ENCODE measurements at places on chromosomes 4 and X. TPM values are rescaled to one million over a fixed set of nuclear protein-coding genes. Genes with fewer than 3 reads are reported as not detected.
A peak's percentile ranks its signal among the peaks of the same experiment; 100 is the strongest.

GRCh38 chr4:154120006-154120676, 331.3 kb upstream of the SFRP2 start:
- no peak overlapping the region for H3K4me3 ChIP-seq
- DNase-seq: no peak
- H3K27ac ChIP-seq: no peak overlapping the region
- H3K36me3 ChIP-seq: peaks cover 4% of the 10 kb centered on the region
- H3K27me3 ChIP-seq: peaks cover 1% of the 10 kb centered on the region

- H3K4me3 ChIP-seq: no peak overlapping the region
- H3K27me3 ChIP-seq: no peaks in the 10 kb centered on the region
- DNase-seq: no peak
- H3K27ac ChIP-seq: no peak overlapping the region
- peaks cover 8% of the 10 kb centered on the region for H3K4me1 ChIP-seq
- peaks cover 21% of the 10 kb centered on the region for H3K36me3 ChIP-seq
These were observed 55.4 kb downstream of the CLCN3 start for GRCh38 chr4:169675825-169676224.

DNA sequence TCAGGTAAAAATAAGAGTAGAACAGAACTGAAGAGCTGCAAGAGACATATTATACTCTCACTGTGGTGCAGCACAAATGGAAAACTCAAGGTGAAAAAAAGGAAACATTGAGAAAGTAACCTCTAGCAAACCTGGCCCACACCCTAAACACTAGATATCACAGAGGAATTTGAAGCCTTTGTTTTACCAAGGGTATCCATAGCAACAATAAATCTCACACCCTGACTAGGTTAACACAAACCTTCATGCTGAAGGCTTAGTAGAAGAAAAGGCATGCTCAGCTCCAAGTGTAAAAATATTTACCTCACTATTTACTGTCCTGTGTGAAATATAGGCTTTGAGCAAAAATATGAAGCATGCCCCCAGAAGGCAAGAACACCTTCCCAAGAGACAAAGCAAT, 61.9 kb upstream of the TAB3 start:
- H3K4me3 ChIP-seq: no peak overlapping the region
- H3K27me3 ChIP-seq: no peaks in the 10 kb centered on the region
- no peak overlapping the region for H3K27ac ChIP-seq
- H3K4me1 ChIP-seq: no peaks in the 10 kb centered on the region
- DNase-seq: no peak
- no peaks in the 10 kb centered on the region for H3K36me3 ChIP-seq

DNA sequence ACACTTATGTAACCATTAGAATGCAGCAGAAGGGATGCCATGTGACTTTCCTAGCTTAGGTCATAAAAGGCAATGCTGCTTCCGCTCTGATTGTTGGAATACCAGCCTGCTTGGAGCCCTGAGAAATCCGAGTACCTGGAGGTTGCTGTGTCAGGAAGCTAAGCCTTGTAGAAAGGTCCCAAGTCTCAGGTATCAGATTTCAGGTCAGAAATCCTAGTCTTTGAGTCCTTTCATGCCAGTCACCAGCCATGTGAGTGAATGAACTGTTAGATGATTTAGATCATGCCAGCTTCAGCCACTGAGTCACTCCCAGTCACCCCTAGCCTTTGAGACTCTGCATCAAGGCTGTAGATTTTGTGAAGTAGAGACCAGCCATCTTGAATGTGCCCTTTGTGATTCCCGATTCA, 23.5 kb downstream of the RAP1GDS1 start:
- peaks cover 13% of the 10 kb centered on the region for H3K4me1 ChIP-seq
- DNase-seq: no peak
- no peaks in the 10 kb centered on the region for H3K36me3 ChIP-seq
- no peaks in the 10 kb centered on the region for H3K27me3 ChIP-seq
- no peak overlapping the region for H3K4me3 ChIP-seq

- no peaks in the 10 kb centered on the region for H3K4me1 ChIP-seq
- H3K36me3 ChIP-seq: peaks cover 47% of the 10 kb centered on the region
- H3K27ac ChIP-seq: no peak overlapping the region
These were observed 48.8 kb downstream of the FAM13A start for GRCh38 chr4:89008166-89008565.

- no peak overlapping the region for H3K27ac ChIP-seq
- no peaks in the 10 kb centered on the region for H3K36me3 ChIP-seq
- H3K4me3 ChIP-seq: no peak overlapping the region
- no peaks in the 10 kb centered on the region for H3K27me3 ChIP-seq
These were observed 103.9 kb downstream of the ADGRA3 start for GRCh38 chr4:22412013-22412412.

DNA sequence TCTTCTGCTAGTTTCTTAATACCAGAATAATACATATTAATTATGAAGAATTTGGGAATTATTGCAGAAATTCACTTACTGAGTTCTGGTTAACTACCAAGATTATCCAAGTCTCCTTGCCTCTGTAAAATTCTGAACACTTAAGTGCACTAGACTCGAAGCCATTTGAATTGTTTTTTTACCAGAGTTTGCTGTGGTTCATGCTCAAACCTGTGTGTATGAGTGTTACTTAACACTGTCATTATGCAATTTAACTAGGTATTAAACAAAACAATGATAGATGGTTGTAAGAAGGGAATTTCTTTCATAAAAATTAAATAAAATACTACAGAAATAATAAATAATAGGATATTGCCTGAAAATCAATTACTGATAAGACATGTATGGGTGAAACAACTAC, 145.6 kb upstream of the FAT4 start:
- no peaks in the 10 kb centered on the region for H3K36me3 ChIP-seq
- DNase-seq: no peak
- no peaks in the 10 kb centered on the region for H3K27me3 ChIP-seq
- no peaks in the 10 kb centered on the region for H3K4me1 ChIP-seq
- H3K4me3 ChIP-seq: no peak overlapping the region

GRCh38 chrX:37348231-37348970, 763 bp upstream of the PRRG1 start:
- H3K4me1 ChIP-seq: peaks cover 6% of the 10 kb centered on the region
- H3K27me3 ChIP-seq: no peaks in the 10 kb centered on the region
- peak overlapping the region; percentile 89 for H3K27ac ChIP-seq
- H3K36me3 ChIP-seq: no peaks in the 10 kb centered on the region
- no peak for DNase-seq

EXOC1L gene
- not detected for total RNA-seq

- no peak overlapping the region for H3K27ac ChIP-seq
- no peak overlapping the region for H3K4me3 ChIP-seq
- no peaks in the 10 kb centered on the region for H3K4me1 ChIP-seq
- no peaks in the 10 kb centered on the region for H3K36me3 ChIP-seq
- no peaks in the 10 kb centered on the region for H3K27me3 ChIP-seq
These were observed 1372.4 kb downstream of the C4orf33 start for GRCh38 chr4:130468340-130468739.

GRCh38 chr4:103012060-103012459, 7.4 kb downstream of the SLC9B1 start:
- H3K36me3 ChIP-seq: no peaks in the 10 kb centered on the region
- no peak for DNase-seq
- peaks cover 1% of the 10 kb centered on the region for H3K4me1 ChIP-seq
- H3K27ac ChIP-seq: no peak overlapping the region
- no peak overlapping the region for H3K4me3 ChIP-seq

RNF150 gene
- total RNA-seq: 5.8 TPM

GRCh38 chr4:53141308-53141707, 224.6 kb downstream of the SCFD2 start:
- no peak overlapping the region for H3K27ac ChIP-seq
- no peaks in the 10 kb centered on the region for H3K4me1 ChIP-seq
- no peak overlapping the region for H3K4me3 ChIP-seq
- no peaks in the 10 kb centered on the region for H3K36me3 ChIP-seq

Measured in endothelial cell (in vitro differentiated cells).